ENCODE measurements at places on chromosomes 7 and 10.

DNA sequence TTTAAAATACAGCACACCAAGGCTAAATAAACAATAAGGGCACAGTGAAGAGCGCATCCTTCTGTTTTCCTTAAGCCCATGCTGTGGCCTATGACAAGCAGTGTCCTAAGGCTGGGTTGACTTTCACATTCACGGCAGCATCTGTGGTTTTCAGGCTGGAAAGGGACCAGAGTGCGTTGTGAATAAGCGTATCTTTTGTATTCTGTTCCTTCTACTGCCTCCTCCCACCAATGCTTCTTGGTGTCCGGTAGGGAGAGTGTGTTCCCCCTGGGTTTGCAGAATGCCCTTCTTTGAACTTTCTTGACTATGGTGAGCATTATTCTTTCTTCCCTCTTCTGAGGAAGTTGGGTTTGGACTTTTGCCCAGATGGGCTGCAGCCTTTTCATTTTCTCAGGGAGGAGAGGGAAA lies 73.6 kb downstream of the ABCA13 start:
- DNase-seq: no peak

DNA sequence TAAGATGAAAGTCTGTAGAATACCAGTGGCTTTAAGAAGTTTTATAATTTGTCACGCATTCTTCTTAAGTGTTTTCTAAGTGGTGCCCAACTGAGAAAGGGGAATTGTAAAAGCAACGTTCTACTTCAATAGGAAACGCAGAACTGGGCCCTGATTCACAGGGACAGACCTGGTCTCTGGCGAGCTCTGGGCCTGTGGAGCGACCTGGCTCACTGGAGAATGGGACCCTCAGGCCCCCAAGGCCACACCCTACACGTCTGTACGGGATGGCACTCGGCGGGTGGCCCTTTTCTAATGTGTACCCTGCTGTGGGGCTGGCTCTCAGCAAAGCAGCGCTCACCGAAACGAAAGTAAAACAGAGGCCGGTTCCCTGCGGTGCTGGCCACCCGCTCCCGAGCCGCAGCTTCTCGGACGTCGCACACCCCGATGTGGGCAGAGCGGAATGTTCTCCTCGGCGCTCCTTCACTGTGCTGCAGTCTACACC lies 205.0 kb downstream of the DIP2C start:
- no peak for DNase-seq

- no peak for DNase-seq
These were observed 494.8 kb downstream of the PARD3 start for GRCh38 chr10:34320265-34320664.

DNA sequence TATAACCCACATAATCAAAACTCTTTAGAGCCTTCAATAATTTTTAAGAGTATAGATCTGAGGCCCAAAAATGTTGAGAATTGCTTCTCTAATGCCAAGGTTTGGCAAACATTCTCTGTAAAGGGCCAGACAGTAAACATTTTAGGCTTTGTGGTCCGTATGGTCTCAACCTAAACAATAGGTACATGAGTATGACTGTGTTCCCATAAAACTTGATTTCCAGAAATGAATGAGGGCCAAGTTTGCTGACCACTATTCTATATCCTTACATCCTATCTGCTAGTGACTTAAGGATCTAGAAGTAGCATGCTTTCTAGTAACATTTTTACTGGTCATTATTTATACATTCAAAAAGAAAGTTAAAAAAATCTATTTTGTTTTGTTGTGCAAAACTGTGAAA lies 58.9 kb downstream of the MPP7 start:
- DNase-seq: no peak

GRCh38 chr7:87091487-87092066 lies 32.1 kb upstream of the ELAPOR2 start:
- DNase-seq: no peak

GRCh38 chr7:141340991-141341390 lies 210.2 kb upstream of the AGK start:
- no peak for DNase-seq

DNA sequence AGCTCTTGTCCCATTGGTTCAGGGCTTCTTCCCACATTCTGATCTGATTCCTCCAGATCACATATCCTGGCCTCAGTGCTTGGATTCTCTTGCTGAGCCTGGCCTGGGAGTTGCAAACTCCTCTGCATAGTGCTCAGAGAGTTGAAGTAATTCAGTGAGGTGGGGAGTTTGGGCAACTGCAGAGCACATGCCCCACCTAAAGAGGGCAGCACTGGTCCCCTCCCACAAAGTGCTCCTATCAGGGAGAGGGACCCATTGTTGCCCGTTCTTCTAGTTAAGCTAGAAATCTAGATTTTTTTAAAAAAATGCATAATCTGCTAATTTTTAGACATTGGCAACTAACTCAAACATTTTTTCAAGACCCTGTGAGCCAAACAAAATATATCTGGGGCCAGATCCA lies 45.1 kb downstream of the CHN2 start:
- DNase-seq: no peak

DNA sequence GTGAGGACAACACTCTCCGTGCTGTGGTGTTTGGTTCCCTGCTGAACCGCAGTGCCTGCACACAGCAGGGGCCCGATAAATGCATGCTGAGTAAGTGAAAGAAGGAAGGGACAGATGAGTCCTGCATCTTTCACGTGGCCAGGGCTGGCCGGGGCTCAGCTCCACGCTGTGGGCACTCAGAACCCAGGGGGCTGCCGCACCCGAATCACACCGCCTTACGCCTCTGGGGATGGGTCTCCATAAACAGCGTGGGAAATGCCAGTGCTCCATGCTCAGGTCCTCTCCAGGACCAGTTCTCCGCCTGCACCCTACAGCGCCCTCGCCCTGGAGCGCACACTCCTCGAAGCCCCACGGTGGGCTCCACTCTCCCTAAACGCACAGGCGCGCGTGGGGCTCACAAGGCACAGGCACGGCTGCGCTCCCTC lies 38.1 kb downstream of the RASGEF1A start:
- no peak for DNase-seq

- no peak for DNase-seq
These were observed 104.1 kb downstream of the LHPP start for GRCh38 chr10:124565565-124566221.

DNA sequence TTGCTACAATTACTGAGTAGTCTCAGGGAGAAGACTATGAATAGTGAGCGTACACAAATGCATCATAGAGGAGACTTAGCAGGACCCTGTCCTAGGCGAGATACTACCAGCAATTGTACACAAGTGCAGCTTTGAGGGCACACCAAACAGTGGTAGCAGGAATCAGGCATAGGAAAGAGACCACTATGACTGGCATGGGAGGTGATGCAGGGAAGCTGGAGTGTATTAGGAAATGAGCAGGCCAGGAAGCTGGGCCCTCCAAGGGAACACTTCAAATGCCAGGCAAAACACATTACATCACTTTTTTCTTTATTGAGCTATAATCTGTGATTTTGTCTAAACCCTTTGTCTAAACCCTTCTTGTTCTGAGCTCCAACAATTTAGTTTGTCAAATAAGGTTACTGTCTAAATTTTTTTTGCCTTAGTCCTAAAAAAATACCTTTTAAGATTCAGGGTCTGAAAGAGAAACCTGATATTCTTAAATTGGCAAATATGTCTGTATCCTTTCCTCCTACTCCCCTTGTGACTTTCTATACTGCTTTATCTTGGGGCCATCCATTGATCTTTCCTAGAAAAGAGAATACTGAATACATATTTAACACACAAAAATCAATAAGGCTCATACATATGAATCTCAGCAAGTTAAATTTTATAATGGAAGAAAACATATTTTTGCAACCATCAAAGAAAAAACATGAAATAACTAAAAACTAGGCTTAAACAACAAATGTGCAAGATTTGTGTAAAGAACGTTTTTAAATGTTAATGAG lies 193.8 kb upstream of the PHYHIPL start:
- DNase-seq: no peak

GRCh38 chr10:111698711-111699110 lies 484.9 kb downstream of the GPAM start:
- no peak for DNase-seq

DNA sequence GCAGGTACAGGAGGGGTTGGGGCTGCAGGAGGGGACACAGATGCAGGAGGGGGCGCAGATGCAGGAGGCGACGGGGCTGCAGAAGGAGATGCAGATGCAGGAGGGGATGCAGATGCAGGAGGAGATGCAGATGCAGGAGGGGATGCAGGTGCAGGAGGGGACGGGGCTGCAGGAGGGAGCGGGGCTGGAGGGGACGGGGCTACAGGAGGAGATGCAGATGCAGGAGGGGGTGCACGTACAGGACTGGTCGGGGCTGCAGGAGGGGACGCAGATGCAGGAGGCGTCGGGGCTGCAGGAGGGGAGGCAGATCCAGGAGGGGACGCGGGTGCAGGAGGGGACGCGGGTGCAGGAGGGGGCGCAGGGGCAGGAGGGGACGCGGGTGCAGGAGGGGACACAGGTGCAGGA lies 66.5 kb downstream of the VWA2 start:
- DNase-seq: no peak

GRCh38 chr10:81949283-81949682 lies 74.3 kb downstream of the NRG3 start:
- DNase-seq: no peak

DNA sequence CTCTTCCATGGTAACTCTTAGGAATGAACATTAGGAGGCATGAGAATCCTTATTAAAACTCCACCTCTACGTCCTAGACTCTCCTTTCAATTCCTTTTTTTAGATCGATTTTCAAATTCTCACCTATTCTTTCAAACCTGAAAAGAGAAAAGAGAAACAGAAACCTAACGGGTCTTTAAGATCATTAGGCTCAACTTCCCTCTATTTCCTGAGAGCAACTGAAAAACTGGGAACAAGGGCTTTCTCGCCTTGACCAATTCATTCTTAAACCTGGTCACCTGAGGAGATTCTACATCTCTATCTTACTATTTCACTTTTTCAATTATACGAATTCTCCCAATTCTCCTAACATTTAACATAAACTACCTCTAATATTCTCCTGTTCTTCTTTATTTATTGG lies 2.8 kb downstream of the TFEC start:
- DNase-seq: no peak

- DNase-seq: no peak
These were observed 1.4 kb upstream of the HOXA6 start for GRCh38 chr7:27148756-27149641.

DNA sequence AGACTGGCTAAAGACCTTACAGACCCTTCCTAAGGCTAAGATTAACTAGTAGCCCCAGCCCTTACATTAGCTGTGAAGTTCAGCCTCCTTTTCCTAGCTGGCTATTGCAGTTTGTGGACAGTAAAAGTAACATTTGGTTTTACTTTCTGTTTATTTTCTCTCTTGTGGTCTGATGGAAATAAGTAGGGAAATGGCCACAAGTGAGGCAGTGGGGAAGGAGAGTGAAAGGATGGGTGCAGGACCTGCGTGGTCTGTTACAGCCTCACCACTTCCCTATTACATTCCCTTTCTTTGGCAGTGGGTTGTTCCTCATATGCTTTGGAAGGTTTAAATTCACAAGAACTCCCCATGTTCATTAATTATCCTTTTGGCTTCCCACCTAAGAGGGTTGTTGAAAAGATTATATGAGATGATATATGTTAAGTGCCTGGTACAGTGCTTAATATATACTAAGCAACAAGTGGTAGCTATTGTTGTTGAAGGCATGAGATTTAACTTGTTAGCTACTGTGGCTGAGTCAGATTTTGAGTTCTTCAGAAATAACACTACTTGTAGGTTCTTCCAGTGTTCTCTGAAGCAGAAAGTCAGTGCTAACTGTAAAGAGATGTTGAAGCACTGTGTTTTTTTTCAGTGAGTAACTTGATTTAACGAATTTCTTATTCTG lies 181.7 kb downstream of the ST7 start:
- no peak for DNase-seq

GRCh38 chr10:3478153-3478552 lies 305.6 kb upstream of the PITRM1 start:
- DNase-seq: no peak

DNA sequence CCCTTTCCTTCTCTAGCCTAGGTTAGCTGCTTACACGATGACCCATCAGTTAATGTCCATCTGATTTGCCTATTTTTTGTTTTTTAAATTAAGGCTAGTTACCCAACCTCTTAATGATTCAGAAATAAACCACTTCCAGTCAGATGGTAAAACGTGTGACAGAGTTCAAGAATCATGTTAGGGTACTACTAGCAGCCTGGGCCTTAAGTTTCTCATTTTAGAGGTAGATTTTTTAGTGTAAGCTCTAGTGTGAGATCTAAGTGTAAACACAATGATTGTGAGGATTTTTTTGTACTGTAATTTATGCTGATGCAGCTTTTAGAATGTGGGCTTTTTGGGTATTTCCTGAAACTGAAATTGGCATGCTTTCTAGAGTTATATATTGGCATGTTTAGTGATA lies 130.0 kb downstream of the CDK14 start:
- DNase-seq: no peak

DNA sequence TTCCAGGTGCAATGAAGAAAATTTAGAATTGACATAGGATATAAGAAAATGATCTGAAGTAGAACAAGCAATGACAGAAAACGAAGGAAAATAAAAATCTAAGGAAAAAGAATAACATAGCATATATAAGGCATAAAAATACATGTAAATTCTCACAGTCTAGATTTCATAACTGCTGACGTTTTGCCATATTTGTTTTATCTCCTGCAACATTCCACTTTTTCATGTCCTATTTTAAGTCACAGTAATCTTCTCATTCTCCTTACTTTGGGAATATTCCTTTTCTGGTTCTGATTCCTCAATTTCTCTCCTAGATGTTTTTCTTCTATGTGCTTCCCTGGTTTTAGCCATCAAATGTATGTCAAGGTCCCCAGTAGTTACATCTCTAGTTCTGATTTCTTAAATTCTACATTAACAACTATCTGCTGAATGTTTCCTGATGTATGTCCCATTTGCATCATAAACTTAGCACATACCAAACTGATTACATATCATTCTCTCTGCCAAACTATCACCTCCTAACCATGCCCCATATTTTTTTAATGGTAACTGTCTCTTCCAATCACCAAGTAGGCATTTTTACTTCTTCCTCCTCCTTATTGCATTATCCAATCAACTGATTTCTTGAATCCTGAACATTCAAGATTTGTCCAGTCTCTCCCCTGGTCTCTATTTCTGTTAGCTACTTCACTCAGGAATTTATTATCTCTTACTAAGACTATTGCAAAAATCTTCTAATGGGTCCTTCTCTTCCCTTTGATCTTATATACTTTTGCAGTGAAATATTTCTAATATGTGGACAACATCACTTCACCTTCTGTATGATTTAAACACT lies 171.3 kb downstream of the DNAJC1 start:
- DNase-seq: no peak

- DNase-seq: no peak
These were observed 299.8 kb downstream of the CCDC3 start for GRCh38 chr10:12701696-12702095.

DNA sequence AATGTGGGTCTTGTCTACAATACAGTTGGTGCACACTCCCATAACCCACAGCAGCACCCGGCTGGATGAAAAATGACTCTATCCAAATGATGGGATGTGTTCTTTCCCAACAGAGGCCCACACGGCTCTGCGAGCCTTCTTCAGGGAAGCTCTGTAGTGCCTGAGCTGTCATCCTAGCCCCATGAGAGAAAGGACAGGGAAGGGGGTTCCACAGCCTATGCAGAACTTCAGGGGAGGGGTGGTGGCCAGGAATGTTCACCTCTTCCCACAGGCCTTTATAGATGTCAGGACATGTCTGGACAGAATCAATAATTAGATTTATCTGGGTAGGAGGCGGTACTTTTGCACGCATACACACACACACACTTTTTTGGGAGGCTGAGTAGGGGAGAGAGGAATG lies 109.0 kb downstream of the JCAD start:
- no peak for DNase-seq
